Fibroblast of lung (primary cell): ENCODE measurements at places on chromosomes 6 and 20.

DNA sequence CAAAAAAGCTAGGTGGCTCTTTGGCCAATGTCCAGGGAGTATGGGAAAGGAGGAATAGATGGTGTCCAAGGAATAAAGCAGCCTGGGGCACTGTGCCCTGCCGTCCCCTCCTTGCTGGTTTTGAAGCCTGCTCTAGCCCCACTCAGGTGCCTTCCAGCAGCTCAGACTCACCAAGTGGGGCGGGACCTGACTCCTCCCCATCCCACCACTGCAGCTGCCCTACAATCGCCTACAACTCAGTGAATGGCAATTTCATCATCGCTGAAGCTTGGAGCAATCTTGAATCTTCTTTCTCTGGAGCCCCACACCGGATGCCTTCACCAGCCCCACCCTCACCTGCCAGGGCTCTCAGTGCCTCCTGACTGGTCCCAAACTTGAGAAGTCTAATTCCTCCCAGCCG lies 56.4 kb upstream of the NXT1 start:
- no peak for DNase-seq

- DNase-seq, result no peak
These were observed 211.6 kb upstream of the THEMIS start for GRCh38 chr6:128112494-128112893.

DNA sequence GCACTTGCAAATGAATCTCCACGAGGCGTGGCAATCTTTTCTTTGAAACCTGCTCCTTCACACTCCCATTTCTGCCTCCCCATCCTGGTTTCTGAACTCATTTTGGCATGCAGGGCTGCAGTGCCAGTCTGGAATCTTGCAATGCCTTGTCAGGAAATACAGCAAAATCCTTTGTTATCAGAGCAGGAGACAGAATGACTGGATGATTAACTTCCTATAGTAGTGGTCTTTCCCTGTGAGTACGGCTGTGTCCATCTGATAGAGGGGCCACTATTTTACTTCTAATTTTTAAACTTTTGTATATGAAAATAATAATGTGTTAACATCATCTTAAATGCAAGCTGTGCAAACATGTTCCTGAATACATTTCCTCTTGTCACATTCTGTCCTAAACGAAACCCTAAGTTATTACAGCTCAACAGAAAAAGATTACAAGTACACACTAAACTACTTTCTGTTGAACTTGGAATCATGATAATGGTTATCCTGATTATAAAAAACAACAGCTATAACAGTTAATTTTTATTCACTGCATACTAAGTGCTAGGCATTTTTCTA lies 140.2 kb downstream of the KIF13A start:
- no peak for DNase-seq

DNA sequence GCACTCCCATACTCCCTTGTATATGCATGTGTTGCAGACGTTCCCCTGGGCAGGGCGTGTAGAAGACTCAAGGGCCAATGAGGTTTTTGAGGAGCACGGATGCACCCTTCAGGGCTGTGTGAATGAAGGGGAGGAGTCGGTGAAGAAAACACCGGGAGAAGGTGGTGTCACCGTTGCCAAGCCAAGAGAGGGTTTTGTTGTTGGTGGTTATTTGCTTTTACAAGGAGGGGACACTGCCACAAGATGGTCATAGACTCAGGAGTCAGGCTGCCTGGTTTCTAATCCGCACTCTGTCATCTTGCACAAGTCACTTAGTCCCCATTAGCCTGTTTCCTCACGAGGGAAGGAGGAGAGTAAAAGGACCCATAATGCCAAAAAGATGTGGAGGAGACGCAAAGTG lies 124.0 kb downstream of the PXDC1 start:
- no peak for DNase-seq
